ENCODE measurements at places on chromosomes 16 and 17.

DNA sequence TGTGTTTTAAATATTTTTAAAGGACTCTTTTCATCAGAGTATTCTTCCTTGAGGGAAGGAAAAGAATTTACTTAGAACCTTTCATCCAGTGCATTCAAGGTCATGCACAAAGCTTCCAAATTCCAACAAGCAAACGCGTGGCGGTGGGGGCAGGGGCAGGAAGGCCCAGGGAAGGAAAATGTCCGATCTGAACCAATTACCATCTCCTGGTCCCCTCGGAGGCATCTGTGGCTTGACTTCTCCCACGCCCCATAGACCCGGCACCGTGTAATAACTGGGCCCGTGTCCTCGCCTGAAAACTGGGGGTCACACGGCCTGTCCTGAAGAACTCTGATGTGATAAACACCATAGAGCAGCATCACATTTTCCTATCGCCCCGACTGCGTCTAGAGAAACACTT, 18.3 kb downstream of the MEAK7 start:
- DNase-seq = no peak

DNA sequence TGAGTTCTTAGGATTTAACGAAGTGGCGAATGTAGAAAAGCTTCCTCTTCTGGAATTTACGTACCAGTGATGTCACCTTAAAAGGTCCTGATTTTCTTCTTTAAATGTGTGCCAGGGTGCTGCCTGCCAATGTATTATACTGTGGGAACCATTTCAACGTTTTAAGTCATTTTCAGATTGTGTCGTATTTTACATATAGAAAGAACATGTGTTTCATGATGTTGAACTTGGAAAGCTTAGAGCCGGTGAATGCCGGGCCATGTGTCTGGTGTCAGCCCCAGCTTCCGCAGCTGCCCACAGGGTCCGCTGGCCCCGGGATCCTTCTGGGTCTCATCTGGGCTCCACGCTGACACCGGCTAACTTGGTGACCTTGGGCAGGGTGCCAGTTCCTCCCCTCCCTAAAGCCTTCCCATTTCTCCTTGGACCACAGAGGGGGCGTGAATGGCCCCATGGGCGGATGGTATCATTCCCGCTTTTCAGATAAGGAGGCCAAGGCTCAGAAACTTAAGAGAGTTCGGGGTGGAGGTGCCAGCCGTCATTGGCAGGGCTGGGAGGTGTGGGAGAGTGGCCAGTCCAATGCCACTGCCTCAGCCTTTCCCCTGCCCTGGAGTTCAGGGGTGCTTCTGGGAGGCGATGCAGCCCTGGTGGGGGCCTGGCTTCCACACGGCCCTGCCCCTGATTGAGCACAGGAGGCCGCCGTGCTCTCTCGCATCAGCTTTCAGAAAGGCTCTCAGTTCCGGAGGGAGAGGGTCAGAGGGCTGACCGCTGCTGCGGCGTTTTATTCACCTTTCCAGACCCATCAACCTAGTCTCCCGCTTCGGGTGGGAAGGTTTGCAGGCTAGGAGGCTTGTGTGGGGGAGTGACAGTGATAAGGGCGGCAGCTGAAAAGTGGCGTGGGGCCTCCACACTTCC, 68.8 kb upstream of the CIBAR2 start:
- no peak for DNase-seq

- DNase-seq = no peak
These were observed 83.6 kb downstream of the CACNG1 start for GRCh38 chr17:67127925-67128324.

DNA sequence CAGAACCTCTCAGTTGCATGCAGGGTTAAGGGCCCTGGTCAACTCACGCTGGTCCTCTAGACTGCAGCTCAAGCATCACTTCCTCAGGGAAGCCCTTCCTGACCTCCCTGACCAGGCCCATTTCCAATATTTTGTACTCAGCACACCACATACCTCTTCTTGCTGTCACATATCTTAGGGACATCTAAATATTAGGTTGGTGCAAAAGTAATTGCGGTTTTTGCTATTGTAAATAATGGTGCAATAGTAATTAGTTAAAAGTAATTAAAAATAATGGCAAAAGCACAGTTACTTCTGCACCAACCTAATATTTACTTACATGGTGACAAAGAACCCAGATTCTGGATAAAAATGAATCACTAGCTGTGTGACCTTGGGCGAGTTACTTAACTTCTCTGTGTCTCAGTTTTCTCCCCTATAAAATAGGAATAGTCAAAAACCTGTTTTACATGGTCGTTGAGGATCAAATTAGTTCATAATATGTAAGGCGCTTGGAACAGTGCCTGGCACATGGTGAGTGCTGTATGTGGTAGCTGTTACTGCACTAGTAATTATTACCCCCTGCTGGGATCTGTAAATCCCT, 177.4 kb downstream of the PRKCB start:
- DNase-seq = no peak
